ENCODE measurements at places on chromosomes 16 and 17.

DNA sequence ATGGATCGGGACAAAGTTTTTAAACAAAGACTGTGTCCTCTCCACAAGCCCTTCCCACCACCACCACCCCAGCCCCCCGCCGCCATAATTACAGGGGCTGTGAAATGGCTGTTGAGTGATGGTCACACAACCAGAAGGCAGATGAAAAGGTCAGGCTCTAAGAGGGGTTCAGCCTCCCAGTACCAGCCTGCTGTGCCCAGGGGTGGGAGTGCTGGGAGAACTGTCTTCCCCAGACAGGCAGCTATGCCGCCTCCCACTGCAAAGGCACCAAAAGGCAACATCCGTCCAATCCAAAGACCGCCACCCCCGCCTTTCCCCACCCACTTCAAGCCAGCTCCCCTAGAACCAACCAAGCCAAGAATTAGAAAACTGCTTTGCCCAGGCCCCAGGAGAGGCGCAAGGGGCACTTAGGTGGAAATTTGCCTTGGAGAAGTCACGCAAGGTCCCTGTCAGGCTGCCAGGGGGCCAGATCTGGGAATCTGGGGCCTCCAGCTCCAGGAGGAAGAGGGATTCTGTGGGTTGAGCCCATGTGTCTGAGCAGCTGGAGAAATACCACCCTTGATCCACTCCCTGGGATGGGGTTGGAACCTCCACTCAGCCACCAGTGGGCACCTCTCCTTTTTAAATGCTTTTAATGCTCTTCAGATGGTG lies 14.4 kb downstream of the CARHSP1 start:
- DNase-seq = no peak

DNA sequence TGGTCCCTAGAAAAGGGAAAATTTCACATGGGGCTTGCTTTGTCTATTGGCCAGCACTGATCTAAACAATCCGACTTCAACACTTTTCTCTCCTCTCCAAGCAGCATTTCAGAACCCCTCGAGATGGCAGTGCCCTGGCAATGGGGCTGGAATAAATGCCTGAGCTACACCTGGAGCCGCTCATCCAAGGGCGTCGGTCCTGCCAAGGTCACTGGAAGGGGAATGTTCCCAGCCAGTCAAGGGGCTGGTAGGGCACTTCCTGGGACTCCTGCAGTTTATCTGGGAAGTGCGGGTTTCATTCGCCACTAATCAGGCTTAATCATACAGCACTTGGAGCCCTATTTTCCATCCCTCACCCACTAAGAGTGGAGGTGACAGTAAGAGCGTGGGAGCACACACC lies 17.1 kb downstream of the MEAK7 start:
- no peak for DNase-seq

DNA sequence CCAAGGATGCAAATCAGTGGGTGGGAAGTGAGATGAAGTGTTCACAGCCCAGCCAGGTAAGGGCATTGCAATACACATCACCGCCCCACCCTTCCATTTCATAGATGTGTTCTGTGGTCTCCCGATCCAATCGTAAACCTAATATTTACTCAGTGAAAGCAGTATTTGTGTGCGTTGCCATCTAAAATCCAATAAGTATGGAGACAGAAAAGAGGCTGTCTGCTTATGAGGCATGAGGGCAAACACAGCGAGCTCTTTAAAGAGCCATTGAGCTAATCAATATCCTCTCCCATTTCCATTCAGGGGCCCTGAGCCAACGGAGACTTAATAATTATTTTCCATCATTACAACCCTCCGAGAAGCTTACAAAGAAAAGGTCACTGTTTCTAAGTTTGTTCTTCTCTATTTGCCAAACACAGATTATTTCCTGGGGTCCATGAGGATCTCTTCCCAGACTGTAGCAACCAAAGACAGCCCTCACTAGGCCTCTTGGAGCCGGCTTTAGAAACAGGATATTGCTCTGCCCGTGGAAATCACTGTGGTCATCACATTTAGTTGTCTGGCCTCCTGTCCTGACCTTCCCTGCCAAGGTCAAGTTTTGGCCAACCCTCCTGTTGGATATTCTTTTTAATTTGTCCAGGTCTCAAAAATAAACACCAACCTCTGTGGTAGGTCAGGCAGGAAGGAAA lies 120.1 kb downstream of the SLC39A11 start:
- DNase-seq = no peak

DNA sequence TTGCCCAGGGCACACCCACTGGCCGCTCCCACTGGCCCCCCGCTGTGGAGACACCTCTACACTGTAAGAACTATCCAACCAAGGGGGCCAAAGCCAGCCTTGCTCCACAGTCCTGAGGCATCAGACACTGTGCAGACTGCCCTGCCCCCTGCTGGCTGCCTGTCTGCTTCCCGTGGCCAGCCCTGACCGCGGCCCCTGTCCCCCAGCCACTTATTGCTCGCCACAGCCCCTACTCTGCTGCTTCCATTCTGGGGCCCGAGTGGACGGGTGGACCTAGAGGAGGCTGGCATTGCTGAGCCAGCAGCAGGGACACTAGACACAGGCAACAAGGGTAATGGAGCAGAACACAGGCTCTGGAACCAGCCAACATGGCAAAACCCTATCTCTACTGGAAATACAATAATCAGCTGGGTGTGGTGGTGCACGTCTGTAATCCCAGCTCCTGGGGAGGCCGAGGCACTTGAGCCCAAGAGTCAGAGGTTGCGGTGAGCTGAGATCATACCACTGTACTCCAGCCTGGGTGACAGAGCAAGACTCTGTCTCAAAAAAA lies 19.7 kb upstream of the LRRC37A3 start:
- peak; percentile 39 for DNase-seq

- DNase-seq = no peak
These were observed 66.4 kb downstream of the METRNL start for GRCh38 chr17:83145831-83146230.

GRCh38 chr17:21376081-21376758 lies at the start of gene KCNJ12:
Gene KCNJ12, plus strand, starts transcription at chr17:21376357. Its CDS starts 38,986 bp downstream, at chr17:21415343.
- DNase-seq = no peak

DNA sequence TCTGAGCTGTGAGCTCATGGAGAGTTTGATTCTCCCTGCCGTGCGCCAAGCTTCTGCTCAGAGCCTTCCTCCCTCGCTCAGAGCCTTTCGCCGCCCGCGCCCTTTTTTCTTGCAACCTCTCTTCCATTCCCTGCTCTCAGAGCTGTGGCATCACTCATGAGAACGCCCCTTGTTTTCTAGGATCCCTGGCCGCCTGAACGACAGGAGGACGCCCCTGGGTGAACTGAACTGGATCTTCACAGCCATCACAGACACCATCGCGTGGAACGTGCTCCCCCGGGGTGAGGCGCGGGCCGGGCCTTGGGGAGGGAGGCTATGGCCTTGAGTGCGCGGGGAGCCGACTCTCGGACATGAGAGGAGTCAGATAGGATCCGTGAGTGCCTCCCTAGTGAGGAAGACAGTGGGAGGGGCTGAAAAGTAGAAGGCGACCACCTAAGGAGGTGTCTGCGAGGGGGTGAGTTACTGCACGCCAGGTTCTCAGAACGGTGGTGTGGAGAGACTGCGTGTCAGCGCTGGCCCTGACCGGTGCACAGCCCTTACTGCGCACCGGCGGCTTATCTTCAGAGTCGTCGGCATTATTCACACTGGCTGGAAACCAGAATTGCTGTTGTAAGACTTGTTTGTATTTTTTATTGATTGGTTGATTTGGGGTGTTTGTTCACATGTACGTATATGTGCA lies 169.5 kb upstream of the CHMP6 start:
- no peak for DNase-seq

GRCh38 chr16:11361701-11362451 lies 16.6 kb downstream of the RMI2 start:
- DNase-seq = no peak

DNA sequence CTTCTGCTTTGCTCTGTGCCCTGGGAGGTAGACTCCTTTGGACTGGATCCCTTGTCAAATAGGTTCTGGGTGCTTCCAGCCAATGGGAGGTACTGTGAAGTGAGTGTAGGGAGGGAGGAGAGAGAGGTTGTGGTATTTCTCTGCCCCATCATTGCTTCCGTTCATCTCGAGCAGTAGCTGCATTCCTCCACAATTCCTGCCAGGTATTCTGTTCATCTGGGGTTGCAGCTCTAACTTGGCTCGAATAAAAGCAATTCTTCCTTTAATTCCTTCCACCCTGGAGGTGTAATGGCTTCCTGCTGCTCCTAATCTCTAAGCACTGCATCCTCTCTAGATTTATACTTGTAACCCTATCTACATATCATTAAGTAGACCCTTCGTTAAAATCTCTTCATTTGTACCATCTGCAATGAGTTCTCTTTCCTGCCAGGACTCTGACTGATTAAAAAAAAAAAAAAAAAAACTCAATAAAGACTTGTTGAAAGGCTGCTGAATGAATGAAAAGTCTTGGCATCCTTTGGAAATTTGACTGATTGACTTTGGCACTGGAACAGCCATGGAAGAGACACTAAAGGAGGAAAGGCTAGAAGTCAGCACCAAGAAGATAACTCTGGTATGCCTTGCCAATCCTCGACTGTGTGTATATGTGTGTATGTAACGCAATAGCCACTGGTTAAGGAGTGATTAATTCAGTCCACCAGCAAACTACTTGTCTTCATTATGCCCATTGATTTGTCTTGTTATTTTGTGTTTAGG lies 616.9 kb upstream of the SOX9 start:
- no peak for DNase-seq

GRCh38 chr16:2928796-2929195 lies 17.1 kb downstream of the FLYWCH1 start:
- no peak for DNase-seq

GRCh38 chr17:7842380-7843256 lies 8.6 kb downstream of the KDM6B start:
- peak; percentile 99 for DNase-seq

- DNase-seq = no peak
These were observed 112.0 kb upstream of the CREBBP start for GRCh38 chr16:3992297-3993051.

DNA sequence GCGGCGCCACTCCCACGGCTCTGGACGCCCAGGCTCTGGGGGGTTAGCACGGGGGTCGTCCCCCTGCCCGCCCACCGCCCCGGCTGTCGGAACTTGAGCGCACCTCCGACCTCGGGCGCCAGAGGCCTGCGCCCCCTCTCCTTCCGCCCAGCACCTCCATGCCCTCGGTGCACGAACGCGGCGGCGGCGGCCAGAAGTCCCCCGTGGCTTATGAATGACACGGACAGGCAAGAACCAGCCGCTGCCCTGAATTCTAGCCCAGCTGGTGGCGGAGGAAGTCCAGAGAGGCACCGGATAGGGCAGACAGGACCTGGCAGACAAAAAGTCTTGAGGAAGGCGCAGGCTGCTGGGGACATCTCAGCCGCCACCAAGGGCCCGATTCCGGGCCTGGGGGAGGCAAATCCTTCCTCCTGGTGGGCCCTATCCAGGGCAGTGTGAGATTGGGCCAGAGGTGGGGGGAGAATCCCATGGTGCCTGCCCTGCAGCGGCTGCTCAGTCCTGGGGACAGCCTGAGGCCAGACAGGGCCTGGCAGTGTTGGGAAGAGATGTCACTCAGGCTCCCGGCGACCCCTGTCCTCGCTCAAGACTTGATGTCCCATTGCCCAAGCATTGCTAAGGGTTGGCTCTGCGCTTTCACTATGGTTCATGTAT lies 897 bp upstream of the CYGB start:
- DNase-seq = no peak

- no peak for DNase-seq
These were observed 50.5 kb downstream of the JPH3 start for GRCh38 chr16:87652799-87653198.

- no peak for DNase-seq
These were observed 445.3 kb upstream of the MAF start for GRCh38 chr16:80045861-80046260.

GRCh38 chr17:81884520-81884919 lies 6.9 kb downstream of the ALYREF start:
- no peak for DNase-seq
